Ascending aorta (tissue), 2 donors: ENCODE measurements at places on chromosomes 12 and 14.

GRCh38 chr12:45586486-45586885 is 143.0 kb upstream of the ARID2 start:
- H3K36me3 ChIP-seq, result no peaks in the 10 kb centered on the region
- no peak overlapping the region for H3K27ac ChIP-seq
- H3K4me3 ChIP-seq, result no peak overlapping the region
- no peaks in the 10 kb centered on the region for H3K27me3 ChIP-seq
- DNase-seq, result no peak

- H3K36me3 ChIP-seq, result peaks cover 2% of the 10 kb centered on the region
- no peak overlapping the region for H3K4me3 ChIP-seq
- no peak overlapping the region for H3K27ac ChIP-seq
- no peaks in the 10 kb centered on the region for H3K4me1 ChIP-seq
- H3K27me3 ChIP-seq, result no peaks in the 10 kb centered on the region
- DNase-seq, result no peak
These were observed 278.7 kb downstream of the ITPR2 start for GRCh38 chr12:26554332-26554731.

- no peak for DNase-seq
- no peak overlapping the region for H3K4me3 ChIP-seq
- H3K36me3 ChIP-seq, result no peaks in the 10 kb centered on the region
- no peak overlapping the region for H3K27ac ChIP-seq
These were observed 120.5 kb downstream of the SLC25A47 start for GRCh38 chr14:100443603-100444002.

GRCh38 chr14:46147452-46147851 is 504.1 kb downstream of the RPL10L start:
- no peak overlapping the region for H3K4me3 ChIP-seq
- H3K27me3 ChIP-seq, result no peaks in the 10 kb centered on the region
- no peak overlapping the region for H3K27ac ChIP-seq

DNA sequence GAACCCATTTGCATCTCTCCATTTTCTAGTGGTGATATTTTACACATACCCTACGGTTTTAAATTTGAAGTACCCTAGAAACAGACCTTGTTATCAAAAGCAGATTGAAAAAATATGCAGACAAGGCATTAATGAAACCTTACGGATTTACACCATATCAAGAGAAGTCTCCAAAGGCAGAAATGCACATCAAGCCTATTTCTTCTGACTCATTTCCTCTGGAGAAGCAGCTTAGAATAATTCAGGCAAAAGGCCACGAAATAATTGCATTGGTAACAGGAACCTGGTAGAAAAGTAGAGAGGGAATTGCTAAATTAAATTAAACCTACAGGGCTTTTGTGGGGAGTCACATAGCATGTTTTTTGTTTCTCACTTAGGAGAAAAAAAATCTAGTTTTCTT is 34.7 kb downstream of the KICS2 start:
- H3K36me3 ChIP-seq, result no peaks in the 10 kb centered on the region
- H3K27ac ChIP-seq, result no peak overlapping the region
- no peaks in the 10 kb centered on the region for H3K27me3 ChIP-seq
- peaks cover 1% of the 10 kb centered on the region for H3K4me1 ChIP-seq

DNA sequence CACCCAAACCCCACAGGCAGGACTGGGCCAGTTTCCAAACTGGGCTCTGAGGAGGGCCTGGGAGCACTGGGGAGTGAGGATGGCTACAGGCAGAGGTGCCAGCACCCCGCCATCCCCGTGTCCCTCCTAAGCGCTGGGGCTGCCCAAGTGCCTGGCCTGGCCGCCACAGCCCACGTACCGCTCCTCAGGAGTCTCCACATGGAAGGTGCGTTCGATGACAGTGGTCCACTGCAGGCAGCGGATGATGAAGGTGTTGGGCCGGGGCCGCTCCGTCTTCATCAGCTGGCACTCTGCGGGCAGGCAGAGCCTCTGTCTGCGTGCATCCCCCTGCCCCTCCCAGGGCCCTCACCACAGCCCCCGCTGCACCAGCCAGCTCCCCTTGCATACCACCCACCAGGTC is 19.1 kb downstream of the AKT1 start:
- peaks cover 70% of the 10 kb centered on the region for H3K36me3 ChIP-seq
- H3K27me3 ChIP-seq, result no peaks in the 10 kb centered on the region
- DNase-seq, result no peak
- H3K27ac ChIP-seq, result no peak overlapping the region

- peaks cover 8% of the 10 kb centered on the region for H3K4me1 ChIP-seq
- no peak for DNase-seq
These were observed 10.9 kb downstream of the ATP5MC2 start for GRCh38 chr12:53664936-53665335.

DNA sequence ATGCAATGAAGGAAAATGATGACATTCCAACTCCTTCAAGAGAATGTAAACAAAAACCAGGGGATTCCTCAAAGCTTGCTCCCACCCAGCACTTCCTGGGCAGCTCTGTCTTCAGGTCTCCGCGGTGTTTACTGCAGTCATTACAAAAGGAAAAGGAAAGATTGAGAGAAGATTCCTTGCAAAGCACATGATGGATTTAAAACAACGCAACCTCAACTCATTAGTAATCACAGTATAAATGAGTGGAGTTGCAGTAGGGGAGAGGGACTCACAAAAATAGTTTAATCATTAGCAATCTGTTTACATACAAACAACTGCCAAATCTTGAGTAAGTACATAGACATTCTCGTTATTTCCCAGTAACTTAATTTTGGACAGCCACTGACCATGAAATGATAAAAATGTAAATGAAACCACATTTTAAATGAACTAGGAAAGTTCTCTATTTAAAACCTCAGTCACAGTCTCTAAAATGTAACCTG is 49.7 kb upstream of the OVCH1 start:
- H3K27ac ChIP-seq, result no peak overlapping the region
- no peak for DNase-seq
- no peaks in the 10 kb centered on the region for H3K36me3 ChIP-seq
- no peak overlapping the region for H3K4me3 ChIP-seq
- H3K27me3 ChIP-seq, result no peaks in the 10 kb centered on the region

DNA sequence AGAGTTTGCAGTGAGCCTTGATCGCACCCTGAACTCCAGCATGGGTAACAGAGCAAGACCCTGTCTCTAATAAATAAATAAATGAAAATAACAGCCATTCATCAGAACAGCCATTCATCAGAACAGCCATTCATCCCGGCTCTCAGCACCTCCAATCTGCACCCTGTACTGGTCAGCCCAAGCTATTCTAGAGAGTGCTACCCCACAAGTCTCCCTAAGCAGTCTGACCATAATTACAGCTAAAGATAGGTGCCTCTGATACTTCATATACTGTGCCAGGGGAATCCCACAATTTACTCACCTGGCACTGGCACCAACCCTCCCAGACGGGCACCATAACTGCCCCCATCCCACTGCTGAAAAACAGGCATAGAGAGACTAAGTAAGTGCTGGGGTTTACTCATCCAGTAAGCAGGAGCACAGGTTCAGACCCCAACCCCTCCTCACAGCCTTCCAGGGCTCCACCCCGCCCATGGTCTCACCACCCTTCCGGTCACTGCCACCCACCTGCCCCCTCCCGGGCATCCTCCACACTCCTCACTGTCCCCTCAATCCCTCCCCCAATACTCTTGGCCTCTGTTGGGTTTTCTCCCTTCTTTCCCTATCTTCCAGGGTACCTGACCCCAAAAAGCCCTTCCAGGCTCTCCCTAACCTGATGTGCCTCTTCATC is 15.2 kb upstream of the EIF5 start:
- H3K4me3 ChIP-seq, result no peak overlapping the region
- no peak for DNase-seq
- H3K36me3 ChIP-seq, result no peaks in the 10 kb centered on the region
- no peaks in the 10 kb centered on the region for H3K4me1 ChIP-seq
- no peaks in the 10 kb centered on the region for H3K27me3 ChIP-seq
- no peak overlapping the region for H3K27ac ChIP-seq

DNA sequence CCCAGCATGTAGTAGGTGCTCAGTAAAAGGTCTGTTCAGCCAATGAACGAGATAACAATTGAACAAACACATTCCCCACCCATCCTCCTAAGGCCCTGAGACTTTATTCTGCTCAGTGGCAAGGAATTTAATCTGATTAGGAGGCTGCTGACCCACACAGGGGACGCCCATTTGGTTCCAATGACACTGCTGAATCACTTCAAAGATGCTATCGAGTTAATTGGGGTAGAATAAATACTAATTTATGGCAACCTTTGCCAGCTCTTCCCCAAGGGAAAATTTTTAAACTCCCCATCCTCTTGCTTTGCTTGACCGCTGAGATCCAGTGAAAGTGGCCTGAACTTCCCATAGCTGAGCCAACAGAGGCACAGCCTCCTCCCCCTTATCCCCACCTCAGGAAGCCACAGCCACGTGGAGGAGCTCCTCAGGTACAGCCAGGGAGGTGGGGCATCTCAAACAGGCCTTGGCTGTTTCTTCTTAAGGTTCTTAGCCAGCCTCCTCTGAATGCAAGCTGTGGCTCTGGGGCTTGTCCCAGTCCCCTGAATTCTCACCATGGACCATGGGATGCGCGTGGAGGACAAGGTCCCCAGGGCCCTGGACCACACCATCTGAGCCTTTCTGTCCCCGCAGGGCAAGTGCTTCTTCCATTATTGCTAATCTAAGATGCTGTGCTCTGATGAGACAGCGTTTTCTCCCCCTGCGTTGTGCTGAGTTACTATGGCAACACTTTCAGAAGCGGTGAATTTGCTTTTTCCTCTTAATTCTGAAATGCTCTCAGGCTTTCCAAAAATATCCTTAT is 26.7 kb downstream of the C14orf132 start:
- DNase-seq, result peak; percentile 48
- no peaks in the 10 kb centered on the region for H3K4me1 ChIP-seq
- no peak overlapping the region for H3K27ac ChIP-seq
- no peaks in the 10 kb centered on the region for H3K36me3 ChIP-seq
- no peaks in the 10 kb centered on the region for H3K27me3 ChIP-seq
